ENCODE measurements at places on chromosomes 12 and 14.

- no peak for DNase-seq
Observed at GRCh38 chr12:39224971-39225370, 217.9 kb downstream of the KIF21A start.

- DNase-seq, result peak; percentile 16
Observed at GRCh38 chr14:30673071-30673470, 51.0 kb downstream of the SCFD1 start.

- no peak for DNase-seq
Observed at GRCh38 chr14:61491224-61491623, 169.8 kb downstream of the PRKCH start.

GRCh38 chr12:80761838-80762237 lies 45.1 kb downstream of the MYF5 start:
- no peak for DNase-seq

GRCh38 chr14:35044939-35045797 lies 904 bp upstream of the FAM177A1 start:
- DNase-seq, result no peak

- DNase-seq, result no peak
Observed at GRCh38 chr14:86574051-86574777, 1044.3 kb downstream of the FLRT2 start.
